ENCODE measurements at places on chromosomes 6 and 20. TPM values are rescaled to one million over a fixed set of nuclear protein-coding genes. Genes with fewer than 3 reads are reported as not detected.

DYNLT2 gene
- 3.1 TPM for total RNA-seq

PACSIN1 gene
- total RNA-seq: 2.8 TPM

GDAP1L1 gene
- not detected for total RNA-seq

- no peak overlapping the region for H3K4me3 ChIP-seq
- no peak overlapping the region for H3K27ac ChIP-seq
- no peak for DNase-seq
- no peaks in the 10 kb centered on the region for H3K4me1 ChIP-seq
- H3K36me3 ChIP-seq: no peaks in the 10 kb centered on the region
These were observed 87.7 kb downstream of the TFAP2C start for GRCh38 chr20:56716806-56717205.

GRCh38 chr20:12660918-12661317 lies 347.9 kb upstream of the SPTLC3 start:
- no peaks in the 10 kb centered on the region for H3K27me3 ChIP-seq
- H3K4me3 ChIP-seq: no peak overlapping the region
- no peaks in the 10 kb centered on the region for H3K36me3 ChIP-seq
- DNase-seq: no peak
- no peak overlapping the region for H3K27ac ChIP-seq

All from T-cell (primary cell).